Natural killer cell (primary cell): ENCODE measurements at places on chromosomes 12 and 14.

DNA sequence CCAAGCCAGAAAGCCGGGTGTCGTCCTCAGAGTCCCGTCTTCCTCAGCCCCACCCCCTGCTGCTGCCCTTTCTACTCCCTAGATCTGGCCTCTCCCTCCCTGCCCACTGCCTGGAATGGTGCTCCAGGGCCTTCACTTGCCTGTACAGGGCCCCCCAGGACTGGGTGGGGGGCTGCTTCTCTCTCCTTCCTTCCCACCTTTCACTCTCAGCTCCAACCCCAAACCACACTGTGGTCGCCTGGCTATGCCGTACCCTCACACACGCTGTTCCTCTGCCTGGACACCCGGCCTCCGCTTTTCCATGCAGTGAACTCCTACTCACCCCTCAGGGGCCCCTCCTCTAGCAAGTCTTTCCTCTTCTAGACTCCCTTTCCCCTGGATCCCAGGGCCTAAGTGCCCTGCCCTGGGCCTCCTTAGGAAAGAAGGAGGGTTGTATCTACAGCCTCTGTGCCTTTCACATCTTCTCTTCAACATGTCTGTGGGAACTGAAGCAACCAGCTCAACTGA is 25.5 kb upstream of the DIO3 start:
- peaks cover 7% of the 10 kb centered on the region for H3K27me3 ChIP-seq
- H3K27ac ChIP-seq: peak overlapping the region; percentile 45
- DNase-seq: peak; percentile 9

- no peak for DNase-seq
- no peaks in the 10 kb centered on the region for H3K27me3 ChIP-seq
- no peak overlapping the region for H3K27ac ChIP-seq
These were observed 129.7 kb upstream of the GRIP1 start for GRCh38 chr12:66808606-66809005.

DNA sequence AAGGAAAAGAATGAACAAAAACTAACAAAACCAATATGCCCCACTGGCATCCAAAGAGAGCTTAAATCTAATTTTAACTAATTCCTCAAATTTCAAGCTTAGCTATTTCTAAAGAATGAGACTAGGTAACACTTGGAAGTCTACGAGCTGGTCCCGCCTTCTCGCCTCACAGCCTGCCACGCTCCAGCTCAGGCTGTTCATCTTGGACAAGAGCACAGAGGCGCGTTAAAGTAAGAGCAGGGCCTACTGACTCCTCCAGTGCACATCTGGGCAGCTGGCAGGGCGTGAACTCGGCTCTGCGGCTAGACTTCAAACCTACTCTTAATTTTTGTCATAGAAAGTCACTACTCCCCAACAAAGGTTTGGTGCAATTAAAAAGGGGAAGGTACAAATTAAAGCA is 64.6 kb downstream of the DICER1 start:
- no peaks in the 10 kb centered on the region for H3K27me3 ChIP-seq
- no peak overlapping the region for H3K27ac ChIP-seq
- no peak overlapping the region for H3K4me3 ChIP-seq
- H3K4me1 ChIP-seq: no peaks in the 10 kb centered on the region

DNA sequence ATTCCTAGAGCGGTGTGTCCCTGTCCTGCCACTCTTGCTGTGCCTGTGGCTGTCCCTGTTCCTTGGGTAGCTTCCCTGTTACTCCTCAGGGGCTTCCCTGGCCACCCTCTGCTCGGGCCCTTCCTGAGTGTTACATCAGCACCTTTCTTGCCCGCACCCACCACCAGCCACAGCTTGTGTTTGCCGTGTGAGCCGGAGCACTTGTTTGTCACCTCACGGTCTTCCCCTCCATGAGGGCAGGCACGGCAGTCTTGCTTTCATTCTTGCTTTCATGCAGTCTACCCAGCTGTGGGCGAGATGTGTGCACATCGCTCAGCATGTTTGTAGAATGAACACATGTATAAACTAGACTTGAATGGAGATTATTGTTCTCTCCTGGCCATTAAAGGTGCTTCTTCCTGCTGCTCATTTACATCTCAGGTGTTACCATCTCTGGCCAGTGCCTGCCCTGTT is 42.0 kb downstream of the TRAF3 start:
- peak overlapping the region; percentile 18 for H3K27ac ChIP-seq
- H3K4me1 ChIP-seq: peaks cover 16% of the 10 kb centered on the region
- no peak for DNase-seq
- no peaks in the 10 kb centered on the region for H3K27me3 ChIP-seq
- H3K4me3 ChIP-seq: no peak overlapping the region
- no peaks in the 10 kb centered on the region for H3K36me3 ChIP-seq

DNA sequence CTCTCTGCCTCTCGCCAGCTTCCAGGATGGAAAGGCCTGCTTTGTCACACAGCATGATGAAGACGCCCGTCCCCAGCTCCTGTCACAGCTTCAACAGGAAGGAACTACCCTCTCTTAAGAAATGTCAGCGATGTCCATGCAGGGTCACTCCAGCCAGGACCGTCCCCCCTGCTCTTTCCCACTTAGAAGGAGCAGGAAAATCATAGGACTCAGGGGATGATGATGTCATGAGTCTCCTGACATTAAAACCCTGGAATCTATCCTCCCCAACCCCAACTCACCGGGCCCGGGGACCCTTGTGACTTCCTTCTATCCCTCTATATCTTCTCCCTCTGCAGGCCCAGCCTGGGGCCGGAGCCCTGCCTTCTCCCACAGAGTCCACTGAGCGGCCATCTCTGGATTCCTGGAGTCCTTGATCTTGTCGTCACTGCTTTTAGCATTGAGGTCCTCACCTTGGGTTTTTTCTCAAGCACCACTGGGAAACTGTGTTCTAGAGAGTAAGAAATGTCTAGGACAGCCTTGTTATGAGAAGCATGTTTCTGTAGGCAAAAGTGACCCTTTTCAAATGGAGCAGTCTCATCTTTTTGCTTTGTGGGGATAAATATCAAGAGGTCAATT is 42.8 kb upstream of the P2RX7 start:
- H3K36me3 ChIP-seq: no peaks in the 10 kb centered on the region
- peaks cover 34% of the 10 kb centered on the region for H3K4me1 ChIP-seq
- H3K27ac ChIP-seq: no peak overlapping the region
- H3K27me3 ChIP-seq: no peaks in the 10 kb centered on the region

DNA sequence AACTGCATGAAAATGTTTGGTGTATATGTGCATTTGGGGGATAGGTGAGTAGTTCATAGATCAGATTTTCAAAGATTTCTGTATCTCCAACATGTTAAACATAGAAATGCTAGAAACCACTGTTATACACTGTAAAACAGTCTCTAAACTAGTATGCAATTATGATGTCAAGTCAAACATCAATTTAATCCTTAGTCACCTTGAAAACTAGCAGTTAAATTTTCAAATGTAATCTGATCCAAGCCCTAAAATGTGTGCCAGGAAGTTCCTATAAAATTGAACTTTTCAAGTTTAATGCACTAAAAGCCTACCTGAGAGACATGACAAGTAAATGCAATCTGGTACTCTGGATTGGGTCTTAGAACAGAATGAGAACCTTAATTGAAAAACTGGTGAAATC is 14.5 kb downstream of the SLC35F4 start:
- H3K4me1 ChIP-seq: no peaks in the 10 kb centered on the region
- no peak for DNase-seq
- no peaks in the 10 kb centered on the region for H3K27me3 ChIP-seq
- no peak overlapping the region for H3K4me3 ChIP-seq

DNA sequence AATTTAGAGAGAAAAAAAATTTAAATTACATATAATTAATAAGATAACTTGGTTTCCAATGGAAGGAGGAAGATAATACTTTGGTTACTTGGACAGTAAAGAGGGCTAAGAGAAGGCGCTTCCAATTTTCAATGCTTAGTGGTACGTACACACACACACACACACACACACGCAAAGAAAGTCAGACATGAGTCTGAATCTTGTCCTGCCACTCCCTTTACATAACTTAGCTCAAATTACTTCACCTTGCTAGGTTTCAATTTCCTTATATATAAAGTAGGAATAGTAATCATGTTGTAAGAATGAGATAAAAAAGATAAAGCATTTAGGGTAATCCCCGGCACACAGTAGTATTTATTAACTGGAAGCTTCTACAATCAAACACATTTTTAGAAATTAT is 39.7 kb upstream of the VCPKMT start:
- H3K36me3 ChIP-seq: peaks cover 49% of the 10 kb centered on the region
- DNase-seq: no peak
- no peaks in the 10 kb centered on the region for H3K27me3 ChIP-seq

DNA sequence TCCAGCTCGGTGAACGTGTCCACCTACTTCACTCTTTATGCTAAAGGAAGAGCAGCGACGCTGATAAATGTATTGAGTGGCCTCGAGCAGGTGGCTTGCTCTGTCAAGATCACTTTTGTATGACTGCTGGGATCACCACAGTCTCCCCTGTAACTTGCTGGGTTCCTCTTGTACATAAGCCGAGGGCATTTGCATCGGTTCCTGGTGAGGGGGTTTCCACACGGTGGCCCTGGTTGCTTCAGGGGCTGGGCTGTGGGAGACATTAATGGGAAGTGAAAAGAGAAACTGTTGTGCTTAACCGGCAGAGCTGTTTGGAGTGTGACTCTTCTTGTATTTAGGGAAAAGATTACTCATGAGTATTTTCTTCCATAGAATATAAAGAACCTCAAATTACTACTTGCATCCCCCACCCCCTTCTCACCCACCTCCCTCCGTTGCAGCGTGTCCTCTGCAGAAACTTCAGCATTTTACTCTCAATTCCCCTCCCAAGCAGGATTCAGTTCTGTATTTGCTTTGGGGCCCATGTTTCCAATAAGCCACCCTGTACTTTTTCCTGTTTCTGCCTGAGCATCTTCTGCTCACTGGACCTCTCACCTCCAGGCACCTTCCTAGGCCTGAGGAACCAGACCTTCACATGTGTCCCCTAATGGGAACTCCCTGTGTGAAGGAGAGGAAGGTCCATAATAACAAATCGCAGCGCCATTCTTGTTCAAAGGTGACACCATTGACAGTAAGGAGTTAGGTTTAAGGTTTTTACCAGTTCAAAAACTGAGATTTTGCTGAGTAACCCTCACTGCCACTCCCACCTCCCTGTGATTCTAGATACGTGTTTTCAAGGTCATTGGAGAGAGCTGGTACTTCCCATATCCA is 187.0 kb downstream of the ETV6 start:
- peak overlapping the region; percentile 65 for H3K27ac ChIP-seq
- H3K4me1 ChIP-seq: peaks cover 16% of the 10 kb centered on the region
- peaks cover 13% of the 10 kb centered on the region for H3K36me3 ChIP-seq

GRCh38 chr12:12546314-12546772 is 16.3 kb downstream of the DUSP16 start:
- no peaks in the 10 kb centered on the region for H3K36me3 ChIP-seq
- no peak for DNase-seq
- no peak overlapping the region for H3K27ac ChIP-seq
- H3K4me3 ChIP-seq: no peak overlapping the region
- H3K27me3 ChIP-seq: no peaks in the 10 kb centered on the region
- H3K4me1 ChIP-seq: no peaks in the 10 kb centered on the region

GRCh38 chr12:85632390-85632789 is 203.8 kb downstream of the RASSF9 start:
- DNase-seq: no peak
- H3K27ac ChIP-seq: no peak overlapping the region
- H3K27me3 ChIP-seq: no peaks in the 10 kb centered on the region

- H3K4me3 ChIP-seq: no peak overlapping the region
- no peaks in the 10 kb centered on the region for H3K27me3 ChIP-seq
- no peak overlapping the region for H3K27ac ChIP-seq
- DNase-seq: no peak
These were observed 695.8 kb downstream of the RPS29 start for GRCh38 chr14:48890333-48890732.

DNA sequence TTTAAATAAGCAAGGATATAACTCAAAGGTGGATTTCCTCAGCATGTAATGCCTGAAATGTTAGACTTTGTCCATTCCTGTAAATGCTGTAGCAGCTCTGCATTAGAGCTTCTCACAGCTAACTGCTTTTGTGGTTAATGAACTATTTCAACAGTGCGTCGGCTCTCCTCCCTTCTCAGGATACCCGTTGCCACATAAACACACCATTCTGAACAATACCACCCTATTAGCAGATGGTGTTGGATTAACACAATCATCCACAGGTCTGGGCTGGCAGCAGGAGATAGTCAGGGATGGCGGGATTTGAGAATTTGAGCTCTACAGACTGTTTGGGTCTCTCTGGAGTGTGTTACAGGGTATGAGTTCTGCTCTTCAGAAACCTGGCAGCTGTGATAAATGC is 33.5 kb upstream of the C12orf42 start:
- no peak for DNase-seq
- no peak overlapping the region for H3K4me3 ChIP-seq
- H3K36me3 ChIP-seq: no peaks in the 10 kb centered on the region
- H3K27ac ChIP-seq: no peak overlapping the region

GRCh38 chr12:88241862-88242570 is 99.9 kb downstream of the TMTC3 start:
- H3K4me3 ChIP-seq: no peak overlapping the region
- DNase-seq: no peak
- no peaks in the 10 kb centered on the region for H3K27me3 ChIP-seq
- no peaks in the 10 kb centered on the region for H3K4me1 ChIP-seq

- no peaks in the 10 kb centered on the region for H3K4me1 ChIP-seq
- no peaks in the 10 kb centered on the region for H3K27me3 ChIP-seq
- H3K27ac ChIP-seq: no peak overlapping the region
- no peak for DNase-seq
These were observed 180.3 kb downstream of the CALM1 start for GRCh38 chr14:90576981-90577660.

GRCh38 chr12:131619106-131619642 is 91.7 kb upstream of the SFSWAP start:
- H3K27me3 ChIP-seq: no peaks in the 10 kb centered on the region
- no peak for DNase-seq
- no peaks in the 10 kb centered on the region for H3K36me3 ChIP-seq
- H3K4me1 ChIP-seq: peaks cover 8% of the 10 kb centered on the region
- no peak overlapping the region for H3K27ac ChIP-seq

DNA sequence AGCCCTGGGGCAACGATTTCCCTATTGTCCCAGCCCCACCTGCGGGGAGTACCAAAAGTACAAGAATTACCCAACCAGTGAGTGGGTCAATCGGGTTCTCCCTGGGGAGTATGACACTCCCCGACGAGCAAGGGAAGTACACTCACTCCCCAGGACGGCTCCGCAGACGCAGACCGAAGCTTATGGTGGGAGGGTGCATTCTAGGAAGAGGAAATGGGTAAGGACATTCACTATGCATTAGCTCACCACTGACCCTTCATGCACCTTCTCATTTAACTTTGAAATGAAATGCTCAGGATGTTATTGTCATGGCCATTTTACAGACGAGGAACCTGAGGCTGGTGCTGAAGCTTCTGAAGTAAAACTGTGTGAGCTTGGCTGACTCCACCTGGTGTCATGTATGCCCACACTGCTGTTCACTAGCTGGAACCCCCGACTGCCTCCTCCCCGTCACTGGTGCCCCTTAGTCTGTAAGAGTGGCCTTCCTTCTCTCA is 45.8 kb upstream of the TMED10 start:
- DNase-seq: no peak
- H3K4me1 ChIP-seq: peaks cover 22% of the 10 kb centered on the region

DNA sequence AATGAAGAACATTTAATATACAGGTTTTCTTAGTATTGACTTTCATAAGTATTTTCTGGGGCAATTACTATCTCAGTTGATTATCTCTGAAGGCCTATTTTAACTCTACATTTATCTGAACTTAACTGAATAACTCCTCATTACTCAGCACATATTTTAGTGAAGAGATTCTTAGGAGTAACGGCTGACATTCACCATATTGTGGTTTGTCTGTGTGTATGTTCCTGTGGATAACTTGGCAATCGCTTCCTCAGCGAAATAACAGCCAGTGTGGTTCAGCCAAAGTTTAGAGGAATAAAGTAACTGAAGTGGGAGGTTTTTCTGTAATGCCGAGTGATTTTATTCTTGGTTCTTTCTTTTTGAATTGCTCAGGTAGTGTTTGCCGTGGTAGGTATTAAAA is 168.0 kb downstream of the RAD51B start:
- H3K4me1 ChIP-seq: no peaks in the 10 kb centered on the region
- H3K4me3 ChIP-seq: no peak overlapping the region
- no peaks in the 10 kb centered on the region for H3K27me3 ChIP-seq
- H3K27ac ChIP-seq: no peak overlapping the region
- no peak for DNase-seq
